HT-29 (cell line): ENCODE measurements at places on chromosomes 3 and 15.

GRCh38 chr3:101954936-101955335, 105.6 kb downstream of the NFKBIZ start:
- DNase-seq, result no peak

DNA sequence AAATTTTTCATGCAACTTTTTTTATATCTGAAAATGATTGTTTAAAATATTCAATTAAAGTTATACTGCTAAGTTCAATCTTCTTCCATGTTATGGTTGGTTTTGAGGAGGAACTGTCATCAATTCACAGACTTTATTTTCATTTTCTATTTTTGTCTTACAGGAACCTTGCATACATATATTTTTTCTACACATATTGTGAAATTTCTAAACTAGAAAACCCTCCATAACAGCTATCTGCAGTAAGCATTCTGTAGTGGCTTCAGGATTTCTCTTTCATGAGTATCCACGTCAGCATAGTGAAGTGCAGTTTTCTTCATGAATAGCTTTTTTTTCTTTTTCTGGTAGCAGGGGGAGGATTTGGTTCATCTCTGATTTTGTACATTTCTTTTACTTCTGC, 48.2 kb downstream of the ATR start:
- no peak for DNase-seq

DNA sequence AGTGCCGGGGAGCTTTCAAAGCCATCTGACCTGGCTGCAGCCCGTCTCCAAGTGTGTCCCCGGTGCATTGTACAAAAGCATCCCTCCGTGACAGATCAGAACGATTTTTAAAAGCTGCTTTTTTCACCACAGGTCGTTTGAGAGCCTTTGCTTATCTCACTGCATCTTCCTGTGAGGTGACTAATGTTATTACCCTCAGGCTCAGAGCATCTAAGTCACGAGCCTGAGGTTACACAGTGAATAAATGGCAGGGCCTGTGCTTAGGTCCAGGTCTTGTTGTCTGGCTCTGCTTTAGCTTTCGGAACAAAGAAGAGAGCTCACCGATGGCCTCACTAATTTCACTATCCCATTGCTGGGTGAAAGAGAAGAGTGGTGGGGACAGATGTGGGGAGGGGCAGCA, 83.3 kb downstream of the SEC22A start:
- DNase-seq, result no peak

- DNase-seq, result no peak
Observed at GRCh38 chr3:179181021-179181472, 32.9 kb downstream of the PIK3CA start.

- DNase-seq, result no peak
Observed at GRCh38 chr3:189787191-189787590, 156.0 kb downstream of the TP63 start.

- DNase-seq, result no peak
Observed at GRCh38 chr3:73543412-73543811, 81.3 kb downstream of the PDZRN3 start.
